ENCODE measurements at places on chromosomes 7 and 10.

DNA sequence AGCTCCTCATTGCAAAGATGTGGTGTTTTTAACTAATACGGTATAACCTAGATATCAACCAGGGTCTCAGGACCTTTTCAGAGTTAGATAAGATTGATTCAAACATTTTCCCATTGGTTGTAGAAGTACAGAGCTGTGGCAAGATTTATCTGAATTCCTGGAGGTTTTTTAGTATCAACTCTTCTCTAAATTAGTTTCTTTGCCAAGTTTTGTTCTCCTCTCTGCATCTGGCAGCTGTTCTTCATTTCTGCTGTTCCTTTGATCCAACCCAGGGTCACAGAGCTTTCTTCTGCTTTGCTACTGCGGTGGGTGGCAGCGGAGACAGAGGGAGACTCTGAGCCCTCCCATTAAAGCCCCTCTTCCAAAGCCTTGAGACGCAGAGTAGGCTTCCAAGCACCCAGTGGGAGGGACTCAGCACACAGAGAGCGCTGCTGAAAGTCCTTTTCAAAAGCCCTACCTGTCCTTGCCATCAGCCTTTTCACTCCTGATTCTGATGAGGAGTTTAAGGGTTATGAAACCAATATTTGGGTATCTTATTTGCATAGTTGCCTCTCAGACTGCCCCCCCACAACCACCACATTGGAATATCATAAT is 146.3 kb upstream of the EEPD1 start:
- DNase-seq, result no peak

- no peak for DNase-seq
These were observed 13.2 kb upstream of the FRMPD2 start for GRCh38 chr10:48287417-48288391.

GRCh38 chr10:130884456-130884855 is 427.1 kb downstream of the TCERG1L start:
- DNase-seq, result no peak

DNA sequence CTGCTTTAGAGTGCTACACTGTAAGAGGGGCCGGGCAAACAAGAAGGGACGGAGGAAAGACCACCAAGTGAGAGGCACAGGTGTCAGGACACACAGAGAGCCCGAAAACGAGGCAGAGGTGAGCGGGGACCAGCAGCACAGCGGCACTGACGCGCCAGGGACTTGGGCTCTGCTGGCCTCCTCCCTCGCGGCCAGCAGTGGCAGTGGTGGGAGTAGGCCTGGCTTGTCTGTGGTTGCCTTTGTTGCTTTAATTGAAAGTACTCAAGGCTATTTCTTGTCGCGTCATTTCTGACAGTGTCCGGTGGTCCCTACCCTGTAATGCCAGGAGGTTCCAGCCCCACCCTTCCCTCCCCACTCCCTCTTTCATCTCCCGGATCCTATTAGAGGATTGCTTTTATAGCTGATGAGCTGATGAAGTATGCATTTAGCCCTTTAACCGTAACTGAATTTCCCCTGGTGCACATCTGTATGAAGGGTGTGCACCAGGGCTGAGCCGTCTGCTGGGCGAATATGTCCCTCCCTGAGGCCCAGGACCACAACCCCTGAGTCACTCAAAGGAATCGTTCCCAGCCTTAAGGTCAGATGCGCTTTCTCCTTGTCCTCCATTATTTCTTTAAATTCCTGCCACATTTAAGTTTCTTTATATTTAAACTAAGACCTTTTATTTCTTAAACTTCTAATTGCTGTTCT is 39.5 kb upstream of the FAM20C start:
- DNase-seq, result no peak

- no peak for DNase-seq
These were observed 141.9 kb downstream of the MAD1L1 start for GRCh38 chr7:2090526-2091520.

GRCh38 chr7:24963218-24963617 is 16.8 kb downstream of the OSBPL3 start:
- DNase-seq, result no peak
